NCI-H526 (cell line): ENCODE measurements at places on chromosomes 6 and 20.

GRCh38 chr20:41440882-41441281, 74.3 kb upstream of the EMILIN3 start:
- DNase-seq, result no peak

DNA sequence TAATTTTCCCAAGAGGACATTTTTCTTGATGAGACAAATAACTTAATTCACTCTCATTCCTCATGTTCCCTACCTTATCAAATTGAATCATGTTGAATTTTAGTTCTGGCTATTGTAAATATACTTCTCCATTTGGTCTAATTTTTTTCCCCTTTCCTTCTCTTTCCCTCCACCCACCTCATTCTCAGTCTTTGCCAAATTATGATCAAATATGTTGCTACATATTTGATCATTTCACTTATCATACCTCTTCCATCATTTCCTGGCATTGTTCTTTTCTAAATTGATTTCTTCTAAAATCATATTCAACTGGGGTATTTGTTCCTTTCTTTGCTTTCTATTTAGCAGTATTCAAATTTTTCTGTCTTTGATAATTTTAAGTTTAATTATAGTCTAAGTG, 52.3 kb downstream of the HDGFL1 start:
- DNase-seq, result no peak

- DNase-seq, result no peak
These were observed 1.3 kb downstream of the KIF13A start for GRCh38 chr6:17985934-17986655.

DNA sequence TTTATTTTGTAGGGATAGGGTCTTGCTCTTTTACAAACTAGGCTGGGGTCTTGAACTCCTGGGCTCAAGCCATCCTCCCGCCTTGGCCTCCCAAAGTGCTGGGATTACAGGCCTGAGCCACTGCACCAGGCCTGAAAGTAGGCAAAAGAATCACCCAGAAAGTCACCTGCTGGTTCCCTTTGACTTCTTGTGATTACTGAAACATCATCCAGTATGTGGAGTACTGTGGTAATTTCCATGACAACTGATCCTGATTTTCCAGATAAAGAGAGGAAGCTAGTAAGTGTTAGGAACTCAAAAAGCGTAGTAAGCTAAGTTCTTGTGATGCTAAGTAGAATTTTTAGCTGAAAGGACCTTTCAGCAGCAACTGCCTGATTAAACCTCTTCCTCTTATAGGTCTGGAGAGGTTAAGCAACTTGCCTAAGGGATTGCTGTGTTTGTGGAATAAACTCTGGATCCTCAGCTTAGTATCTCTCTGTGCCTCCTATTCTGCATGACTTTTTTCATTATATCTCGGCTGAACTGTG, 16.8 kb downstream of the RALY start:
- no peak for DNase-seq

DNA sequence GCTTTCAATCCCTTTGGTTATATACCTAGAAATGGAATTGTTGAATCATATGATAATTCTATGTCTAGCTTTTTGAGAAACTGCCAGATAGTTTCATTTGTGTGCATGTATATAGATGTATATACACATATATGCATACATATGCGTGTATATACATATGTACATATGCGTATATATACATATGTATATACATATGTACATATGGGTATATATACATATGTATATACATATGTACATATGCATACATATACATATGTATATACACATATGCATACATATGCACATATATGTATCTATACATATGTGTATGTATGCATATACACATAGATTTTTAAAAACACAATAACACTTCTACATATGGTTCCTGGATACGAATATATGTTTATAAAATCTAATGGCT, 8.4 kb downstream of the SF3B5 start:
- DNase-seq, result no peak
